ENCODE measurements at places on chromosomes 2 and 18.

DNA sequence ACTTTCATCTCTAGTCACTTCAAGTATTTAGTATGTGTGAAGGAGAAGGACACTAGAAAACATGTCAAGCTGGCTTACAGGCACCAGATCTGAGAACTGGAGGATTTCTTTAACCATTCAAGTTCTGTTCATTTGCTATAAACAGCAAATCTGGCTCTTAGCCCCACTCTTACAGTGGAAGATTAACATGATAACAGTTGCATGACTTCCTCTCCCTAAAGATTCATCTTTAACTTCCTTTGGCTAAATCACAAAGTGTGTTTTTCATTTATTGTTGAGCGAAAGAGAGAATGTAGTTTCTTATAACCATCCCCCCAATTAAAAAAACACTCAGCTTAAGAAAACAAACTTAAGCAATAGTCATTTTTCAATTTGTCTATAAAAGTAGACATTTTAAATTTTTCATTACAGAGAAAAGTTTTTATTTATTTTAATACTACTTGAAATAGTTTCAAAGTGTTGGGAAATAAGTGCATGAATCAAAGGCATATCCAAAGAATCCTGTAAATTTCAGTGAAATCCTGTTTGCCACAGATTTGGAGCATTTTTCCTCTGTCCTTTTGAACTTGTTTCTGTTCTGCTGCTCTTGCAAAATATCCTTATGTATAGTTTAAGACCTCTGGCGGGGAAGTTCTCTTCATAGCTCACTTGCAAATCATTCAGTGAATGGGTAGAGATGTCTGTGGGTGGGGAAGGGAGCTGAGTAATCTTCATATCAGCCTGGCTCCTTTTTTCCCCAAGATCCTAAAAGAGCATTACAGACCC is 241.0 kb upstream of the RBBP8 start:
- DNase-seq = no peak

DNA sequence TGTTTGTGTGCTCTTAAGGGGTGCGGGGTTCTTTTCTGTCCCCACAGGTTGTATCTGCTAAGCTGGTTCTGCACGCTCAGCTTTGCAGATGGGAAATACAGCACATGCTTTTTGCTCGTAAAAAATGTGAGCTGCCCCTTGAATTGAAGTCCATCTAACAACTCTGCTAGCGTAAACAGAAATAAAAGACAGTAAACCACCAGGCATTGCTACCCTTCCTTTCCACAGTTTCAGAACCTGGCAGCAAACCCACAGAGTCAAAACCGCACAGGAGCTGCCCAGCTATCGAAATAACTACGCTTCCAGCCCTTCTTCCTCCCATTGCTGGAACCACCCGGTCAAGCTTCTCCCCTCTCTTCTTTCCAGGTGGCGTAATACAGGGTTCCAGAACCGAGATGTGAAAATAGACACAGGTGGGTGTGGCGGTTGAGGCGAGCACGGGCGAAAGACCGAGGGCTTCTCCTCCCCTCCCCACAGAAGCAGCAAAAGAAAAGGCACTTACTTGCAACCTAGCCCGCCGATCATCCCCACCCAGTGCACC is 479 bp downstream of the SCN9A start:
- no peak for DNase-seq

- DNase-seq = no peak
Observed at GRCh38 chr18:63376538-63376937, 9.5 kb upstream of the KDSR start.

DNA sequence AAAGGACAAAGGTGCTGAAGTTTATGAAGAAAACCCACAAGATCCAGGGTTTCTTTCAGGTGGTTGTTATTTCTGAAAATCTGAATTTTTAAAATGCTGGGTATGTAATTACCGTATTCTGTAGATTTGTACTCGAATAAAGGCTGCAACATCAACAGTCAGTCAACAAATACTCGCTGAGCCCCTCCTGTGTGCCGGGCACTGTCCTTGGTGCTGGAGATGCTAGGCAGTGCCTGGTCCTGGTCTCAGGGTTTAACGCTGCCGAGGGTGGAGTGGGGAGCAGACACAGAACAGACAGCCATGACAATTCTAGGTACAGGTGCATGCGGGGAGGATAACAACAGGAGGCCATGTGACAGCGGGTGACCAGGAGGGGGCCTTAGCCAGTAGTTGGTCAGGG is 27.2 kb upstream of the PDIA6 start:
- DNase-seq = no peak

DNA sequence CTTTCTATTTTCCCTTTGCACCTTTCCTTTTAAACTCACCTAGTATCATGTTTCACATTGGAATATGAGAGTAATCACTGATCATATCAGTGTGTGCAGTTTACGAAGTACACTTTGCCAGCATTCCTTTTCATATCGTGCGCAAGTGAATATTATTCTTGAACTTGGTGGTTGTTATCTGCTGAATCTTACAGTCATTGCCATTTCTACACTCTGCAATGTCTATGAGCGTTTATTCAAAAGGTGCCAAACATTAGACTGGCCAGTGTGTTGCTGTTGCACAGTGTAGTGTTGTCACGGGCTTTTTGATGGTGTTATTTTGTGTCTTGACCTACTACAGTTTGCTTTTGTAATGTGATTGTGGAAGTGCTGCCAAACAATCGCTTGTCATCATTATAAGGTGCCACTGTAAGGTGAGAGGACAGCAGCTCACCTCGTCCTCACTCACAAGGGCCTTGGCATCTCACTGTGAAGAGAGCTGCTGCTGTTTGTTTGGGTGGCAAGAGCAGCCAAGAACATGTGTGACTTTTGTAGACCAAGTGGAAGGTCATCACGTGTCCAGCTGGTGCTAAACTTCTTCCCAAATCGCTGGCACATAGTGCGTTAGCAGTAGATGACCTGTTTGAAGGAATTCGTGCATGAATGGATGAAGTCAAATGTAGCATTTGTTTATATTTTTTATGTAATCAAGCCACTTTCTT is 113.3 kb downstream of the MYO1B start:
- no peak for DNase-seq

GRCh38 chr2:128585706-128586105 is 267.0 kb upstream of the HS6ST1 start:
- no peak for DNase-seq

- no peak for DNase-seq
Observed at GRCh38 chr2:69118609-69119008, 105.6 kb downstream of the ANTXR1 start.

- DNase-seq = peak; percentile 82
Observed at GRCh38 chr18:49561289-49562193, at the start of gene LIPG. LIPG (plus strand) TSS chr18:49562057; CDS start chr18:49562309, 252 bp downstream.

DNA sequence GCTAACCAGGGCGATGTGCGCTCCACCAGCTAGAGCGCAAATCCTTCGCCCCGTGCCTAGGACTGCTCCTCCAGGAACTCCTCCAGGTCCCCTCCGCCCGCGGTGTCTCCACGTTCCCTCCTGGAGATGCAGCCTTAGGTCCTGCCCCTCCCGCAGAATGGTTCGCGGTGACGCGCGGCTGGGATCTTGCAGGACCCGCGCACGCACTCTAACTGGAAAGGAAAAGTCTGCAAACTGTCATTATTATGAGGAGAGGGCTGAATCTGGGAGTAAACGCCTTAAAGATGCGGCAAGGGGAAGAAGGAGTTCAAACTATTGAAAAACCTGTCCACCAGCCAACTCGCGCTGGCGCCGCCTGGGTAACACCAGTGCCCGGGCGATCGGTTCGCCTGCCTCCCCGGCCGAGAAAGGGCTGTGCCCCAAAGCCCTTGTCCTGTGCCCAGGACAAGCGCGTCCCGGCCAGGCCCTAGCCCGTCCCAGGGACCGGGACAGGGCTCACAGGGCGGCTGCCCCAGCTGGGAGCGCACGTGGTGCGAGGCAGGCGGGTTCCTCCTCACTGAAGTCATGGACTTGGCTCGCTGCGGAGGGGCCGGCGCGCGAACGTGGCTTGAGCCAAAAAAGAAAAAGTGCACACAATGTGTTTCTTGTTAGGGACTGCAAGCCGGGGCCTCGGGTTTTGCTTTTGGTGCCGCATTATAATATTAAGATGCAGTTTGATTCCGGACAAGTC is 5.5 kb upstream of the ID2 start:
- DNase-seq = no peak

- DNase-seq = no peak
Observed at GRCh38 chr18:43772907-43773306, 495.6 kb upstream of the SYT4 start.

- no peak for DNase-seq
Observed at GRCh38 chr2:174325373-174326160, 9.2 kb upstream of the SP9 start.

DNA sequence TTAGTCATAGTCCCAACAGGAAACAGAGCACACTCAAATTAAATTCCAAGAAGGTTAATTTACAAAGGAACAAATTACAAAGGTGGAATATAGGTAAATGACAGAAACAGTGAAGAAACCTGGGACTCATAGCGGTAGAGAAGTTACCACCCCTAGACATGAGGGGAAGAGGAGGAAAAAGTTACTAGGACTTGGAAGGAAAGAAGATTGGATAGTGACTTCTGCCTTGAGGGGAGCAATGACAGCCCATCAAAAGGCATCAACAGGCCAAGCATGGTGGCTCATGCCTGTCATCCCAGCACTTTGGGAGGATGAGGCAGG is 2.4 kb upstream of the PDE11A start:
- DNase-seq = no peak

DNA sequence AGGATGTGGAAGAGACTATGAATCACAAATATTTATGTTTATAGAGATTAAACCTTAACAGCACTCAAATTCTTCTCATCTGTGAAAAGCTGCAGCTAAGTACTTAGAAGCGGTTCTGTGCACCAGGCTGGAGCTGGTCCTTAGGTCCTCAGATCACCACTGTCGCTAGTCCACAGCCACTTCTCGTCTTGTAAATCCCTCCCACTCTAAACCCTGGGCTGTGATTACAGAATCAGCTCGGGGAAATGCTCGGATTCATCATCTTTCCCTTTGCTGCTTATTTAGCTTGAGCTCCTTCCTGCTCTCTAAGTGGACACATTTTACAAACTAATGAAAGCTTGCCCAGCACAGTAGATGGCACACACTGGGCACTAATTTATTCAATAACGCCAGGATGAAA is 61.7 kb downstream of the RNF152 start:
- no peak for DNase-seq

DNA sequence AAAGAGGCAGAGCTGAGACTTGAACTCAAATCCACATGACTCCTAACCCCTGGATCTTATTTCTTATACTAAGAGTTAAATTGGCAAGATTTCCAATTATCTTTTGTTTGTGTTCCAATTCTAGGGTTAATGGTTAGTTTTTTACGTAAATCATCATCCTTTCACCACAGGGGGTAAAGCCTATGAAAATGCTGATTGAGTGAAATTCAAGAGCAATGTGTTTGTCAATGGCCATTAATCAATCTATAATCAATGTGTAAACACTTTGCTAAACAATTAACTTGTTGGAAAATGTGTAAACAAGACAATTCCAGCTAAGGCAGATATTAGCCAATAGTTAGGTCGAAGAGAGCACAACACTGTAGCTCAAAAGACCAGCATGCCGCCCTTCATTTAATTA is 376.5 kb upstream of the ACVR2A start:
- DNase-seq = no peak

DNA sequence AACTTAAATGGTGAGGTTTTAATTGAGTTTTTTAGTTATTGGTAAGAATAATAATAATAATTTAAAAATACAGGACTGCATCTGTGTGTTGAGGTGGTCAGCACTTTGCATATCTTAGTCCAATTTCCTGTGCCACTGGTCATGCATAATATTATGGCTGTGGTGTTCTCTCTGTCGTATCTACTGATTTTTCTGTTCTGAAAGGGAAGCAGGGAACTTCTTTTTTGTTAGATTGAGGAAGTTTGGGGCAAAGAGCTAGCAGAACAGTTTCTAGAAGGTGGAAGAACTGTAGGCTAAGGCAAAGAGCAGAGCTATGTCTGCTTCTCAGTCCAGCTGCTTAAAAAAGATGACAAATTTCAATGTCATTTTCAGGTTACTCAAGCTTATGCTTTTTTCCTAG is 74.3 kb downstream of the XRCC5 start:
- DNase-seq = no peak

GRCh38 chr2:135021618-135022017 is 25.6 kb downstream of the MAP3K19 start:
- no peak for DNase-seq
